Spinal cord (tissue), 10 donors: ENCODE measurements at places on chromosomes 7 and 10. TPM values are rescaled to one million over a fixed set of nuclear protein-coding genes. Genes with fewer than 3 reads are reported as not detected.
A peak's percentile ranks its signal among the peaks of the same experiment; 100 is the strongest.

GNG11 gene
- 39.1 TPM for total RNA-seq

CCT6A gene
- total RNA-seq, result 138 TPM

SLC39A12 gene
- total RNA-seq, result 9.9 TPM

OR2A1 gene
- total RNA-seq, result 0.50 TPM

ZNF727 gene
- total RNA-seq, result 1.5 TPM

DNA sequence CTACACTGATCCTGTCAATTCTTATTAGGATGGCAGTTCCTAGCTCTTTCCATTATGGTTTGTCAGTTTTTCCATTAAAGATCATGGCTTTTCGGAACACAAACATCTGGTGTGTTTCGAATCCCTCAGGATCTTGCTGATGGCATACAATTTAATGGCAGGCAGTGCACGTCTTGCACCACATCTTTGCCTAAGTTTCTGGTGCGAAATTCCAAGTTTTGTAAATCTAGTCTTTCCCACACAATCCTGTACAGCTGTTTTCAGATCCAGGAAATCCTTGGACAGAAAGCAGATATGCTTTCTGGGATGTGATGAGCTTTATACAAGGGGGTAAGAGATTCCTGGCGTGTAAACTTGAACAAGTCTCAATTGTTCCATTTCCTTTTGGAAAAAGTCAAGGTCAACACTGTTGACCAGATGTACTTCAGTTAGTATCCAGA, 224.3 kb upstream of the PHYHIPL start:
- H3K4me3 ChIP-seq, result no peak overlapping the region
- H3K27me3 ChIP-seq, result no peaks in the 10 kb centered on the region
- no peaks in the 10 kb centered on the region for H3K36me3 ChIP-seq
- DNase-seq, result no peak
- no peaks in the 10 kb centered on the region for H3K4me1 ChIP-seq
- no peak overlapping the region for H3K27ac ChIP-seq

- H3K4me1 ChIP-seq, result no peaks in the 10 kb centered on the region
- H3K27ac ChIP-seq, result peak overlapping the region; percentile 44
- DNase-seq, result no peak
Observed at GRCh38 chr10:4034907-4035598, 250.0 kb upstream of the KLF6 start.

DNA sequence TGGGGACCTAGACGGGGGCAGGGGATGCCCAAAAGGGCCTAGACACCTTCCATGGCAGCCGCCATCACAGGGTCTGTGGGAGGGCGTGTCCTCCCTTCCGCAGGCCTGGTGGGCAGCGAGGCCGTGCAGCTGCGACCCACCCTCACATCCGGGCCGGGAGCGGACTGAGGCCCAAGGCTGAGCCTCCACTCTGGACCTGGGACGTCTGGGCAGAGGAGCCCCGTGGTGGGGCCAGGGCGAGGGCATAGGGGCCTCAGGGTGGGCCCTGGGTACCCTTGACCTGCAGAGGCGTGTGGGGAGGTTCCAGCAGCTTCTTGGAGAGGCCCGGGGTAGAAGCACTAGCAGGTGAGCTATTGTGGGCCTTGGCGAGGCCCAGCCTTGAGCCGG, 49.2 kb downstream of the PWWP2B start:
- no peaks in the 10 kb centered on the region for H3K36me3 ChIP-seq
- H3K27me3 ChIP-seq, result no peaks in the 10 kb centered on the region
- no peak overlapping the region for H3K4me3 ChIP-seq

DNA sequence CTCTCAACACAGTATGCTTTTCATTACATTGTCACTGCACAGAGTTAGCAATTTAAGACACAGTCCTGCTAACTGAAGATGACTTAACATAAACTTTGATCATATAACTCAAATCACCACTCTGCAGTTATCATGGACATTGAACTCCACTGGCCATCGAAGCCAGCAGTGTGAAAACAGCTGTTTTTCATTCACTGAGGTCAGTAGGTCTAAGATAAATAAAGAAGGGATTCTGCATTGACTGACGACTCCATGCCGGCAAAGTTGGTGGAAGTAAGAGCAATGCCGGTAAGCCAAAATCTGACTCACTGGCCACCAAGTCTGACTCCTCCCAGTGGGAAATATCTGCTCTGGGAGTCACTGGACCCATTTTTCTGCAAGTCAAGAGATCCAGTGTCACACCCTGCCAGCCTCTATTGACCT, 449.9 kb upstream of the ANKRD30A start:
- no peaks in the 10 kb centered on the region for H3K27me3 ChIP-seq
- no peak overlapping the region for H3K27ac ChIP-seq
- no peaks in the 10 kb centered on the region for H3K36me3 ChIP-seq
- no peak for DNase-seq
- H3K4me1 ChIP-seq, result no peaks in the 10 kb centered on the region

DNA sequence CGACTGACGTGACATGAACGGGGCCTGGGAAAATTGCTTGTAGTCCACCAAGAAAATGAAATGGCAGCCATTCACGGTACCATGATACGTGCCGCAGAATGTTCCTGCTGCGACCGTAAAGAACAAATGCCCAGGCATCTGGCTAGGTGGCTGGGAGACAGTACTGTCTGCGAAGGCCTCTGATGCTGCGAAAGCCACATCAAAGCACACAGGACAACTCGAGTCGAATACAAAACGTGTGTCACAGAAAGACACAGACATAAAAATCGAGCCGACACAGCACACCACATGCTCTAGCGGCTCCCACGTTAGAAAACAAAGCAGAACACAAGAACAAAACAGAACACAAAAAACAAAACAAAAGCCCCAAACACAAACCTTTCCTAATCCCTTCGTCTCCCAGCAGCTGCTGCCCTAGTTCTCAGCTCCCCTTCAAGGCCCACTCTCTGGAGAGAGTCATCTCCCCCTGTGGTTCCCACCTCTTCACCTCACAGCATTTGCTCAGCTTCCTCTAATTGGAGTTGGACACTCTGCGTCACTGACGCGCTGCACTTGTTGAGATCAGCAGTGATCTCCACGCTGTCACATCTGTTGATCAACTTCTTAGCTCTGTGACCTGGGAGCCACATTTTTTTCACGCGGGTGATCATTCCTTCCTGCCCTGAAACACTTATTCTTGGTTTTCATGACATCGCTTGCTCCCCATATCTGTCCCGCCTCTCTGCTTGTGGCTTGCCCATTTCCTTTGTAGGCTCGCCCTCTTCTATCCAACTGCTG, 112.2 kb downstream of the CLEC2L start:
- no peak overlapping the region for H3K4me3 ChIP-seq
- no peak overlapping the region for H3K27ac ChIP-seq
- peaks cover 14% of the 10 kb centered on the region for H3K36me3 ChIP-seq
- peak; percentile 73 for DNase-seq
- no peaks in the 10 kb centered on the region for H3K27me3 ChIP-seq
- H3K4me1 ChIP-seq, result peaks cover 23% of the 10 kb centered on the region

GRCh38 chr7:2018569-2019460, 213.9 kb downstream of the MAD1L1 start:
- DNase-seq, result no peak
- peaks cover 46% of the 10 kb centered on the region for H3K4me1 ChIP-seq
- H3K27me3 ChIP-seq, result no peaks in the 10 kb centered on the region
- peaks cover 46% of the 10 kb centered on the region for H3K36me3 ChIP-seq

- no peak overlapping the region for H3K4me3 ChIP-seq
- no peaks in the 10 kb centered on the region for H3K36me3 ChIP-seq
- H3K4me1 ChIP-seq, result peaks cover 3% of the 10 kb centered on the region
- no peak overlapping the region for H3K27ac ChIP-seq
- no peaks in the 10 kb centered on the region for H3K27me3 ChIP-seq
Observed at GRCh38 chr7:45451342-45452035, 122.7 kb upstream of the ADCY1 start.

DNA sequence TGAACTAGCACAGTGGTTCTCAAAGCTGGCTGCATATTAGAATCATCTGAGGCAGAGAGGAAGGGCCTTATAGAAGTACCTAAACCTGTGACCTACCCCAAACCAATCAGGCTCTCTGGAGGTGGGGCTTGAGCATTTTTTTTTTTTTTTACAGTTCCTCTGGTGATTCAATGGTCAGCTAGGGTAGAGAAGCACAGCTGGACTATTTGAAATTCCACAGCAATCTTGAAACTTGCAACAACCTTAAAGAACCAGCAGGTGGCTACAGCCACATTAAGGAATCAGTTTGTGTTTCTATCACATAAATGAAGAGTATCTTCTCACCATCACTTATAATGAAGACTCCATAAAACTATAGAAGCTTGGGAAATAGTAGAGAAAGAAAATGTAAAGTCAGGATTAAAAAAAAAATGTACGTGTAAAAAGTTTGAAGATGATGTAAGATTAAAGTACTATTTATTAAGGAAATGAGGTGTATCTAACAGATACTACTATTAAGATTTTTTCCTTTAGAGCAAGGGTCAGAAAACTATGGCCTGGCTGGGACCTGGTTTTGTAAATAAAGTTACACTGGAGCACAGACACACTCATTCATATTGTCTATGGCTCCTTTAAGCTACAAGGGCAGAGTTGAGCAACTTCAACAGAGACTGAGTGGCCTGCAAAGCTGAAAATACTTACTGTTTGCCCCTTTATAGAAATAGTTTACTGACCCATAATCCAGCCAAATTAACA, 3.8 kb downstream of the RTKN2 start:
- H3K4me1 ChIP-seq, result peaks cover 6% of the 10 kb centered on the region
- DNase-seq, result no peak
- H3K4me3 ChIP-seq, result no peak overlapping the region

DNA sequence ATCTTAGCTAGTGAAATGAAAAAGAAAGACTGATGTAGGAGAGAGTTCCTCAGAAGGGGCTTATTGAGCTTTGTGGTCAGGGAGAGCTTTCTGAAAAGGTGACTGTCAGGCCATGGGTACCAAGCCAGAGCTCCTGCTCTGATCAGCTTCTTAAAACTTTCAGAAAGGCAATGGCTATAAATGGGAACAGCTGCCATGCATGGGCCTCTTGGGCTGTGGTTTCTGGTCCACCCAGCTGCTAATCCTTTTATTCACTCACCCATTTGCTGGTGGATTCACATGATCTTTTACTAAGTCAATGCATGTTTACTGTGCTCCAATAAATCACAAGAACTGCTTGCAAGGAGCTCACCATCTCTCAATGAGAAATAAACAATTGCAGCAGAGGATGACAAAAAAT, 60.1 kb upstream of the ZPBP start:
- no peaks in the 10 kb centered on the region for H3K4me1 ChIP-seq
- DNase-seq, result no peak
- H3K4me3 ChIP-seq, result no peak overlapping the region
- H3K27me3 ChIP-seq, result no peaks in the 10 kb centered on the region
- no peaks in the 10 kb centered on the region for H3K36me3 ChIP-seq

- H3K27me3 ChIP-seq, result no peaks in the 10 kb centered on the region
- H3K27ac ChIP-seq, result peak overlapping the region; percentile 62
- DNase-seq, result peak; percentile 49
Observed at GRCh38 chr10:13709931-13710650, 123.3 kb downstream of the PRPF18 start.

DNA sequence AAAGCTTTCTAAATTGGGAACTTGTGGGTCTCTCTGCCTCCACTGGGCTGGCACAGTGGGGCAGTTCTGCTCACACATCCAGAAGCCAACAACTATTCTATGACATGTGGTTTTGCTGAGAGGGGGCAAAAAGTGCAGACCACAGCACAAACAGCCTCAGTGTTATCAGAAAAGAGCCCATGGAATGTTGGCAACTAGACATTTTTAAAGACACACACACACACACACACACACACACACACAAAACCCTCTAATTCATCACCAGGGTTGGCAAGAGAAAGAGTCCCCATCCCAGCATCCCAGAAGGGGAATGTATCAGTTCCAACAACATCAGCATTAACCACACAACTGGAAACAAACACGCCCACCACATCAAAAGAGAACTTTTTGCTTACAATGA, 117.1 kb downstream of the FGFR2 start:
- H3K4me1 ChIP-seq, result peaks cover 4% of the 10 kb centered on the region

DNA sequence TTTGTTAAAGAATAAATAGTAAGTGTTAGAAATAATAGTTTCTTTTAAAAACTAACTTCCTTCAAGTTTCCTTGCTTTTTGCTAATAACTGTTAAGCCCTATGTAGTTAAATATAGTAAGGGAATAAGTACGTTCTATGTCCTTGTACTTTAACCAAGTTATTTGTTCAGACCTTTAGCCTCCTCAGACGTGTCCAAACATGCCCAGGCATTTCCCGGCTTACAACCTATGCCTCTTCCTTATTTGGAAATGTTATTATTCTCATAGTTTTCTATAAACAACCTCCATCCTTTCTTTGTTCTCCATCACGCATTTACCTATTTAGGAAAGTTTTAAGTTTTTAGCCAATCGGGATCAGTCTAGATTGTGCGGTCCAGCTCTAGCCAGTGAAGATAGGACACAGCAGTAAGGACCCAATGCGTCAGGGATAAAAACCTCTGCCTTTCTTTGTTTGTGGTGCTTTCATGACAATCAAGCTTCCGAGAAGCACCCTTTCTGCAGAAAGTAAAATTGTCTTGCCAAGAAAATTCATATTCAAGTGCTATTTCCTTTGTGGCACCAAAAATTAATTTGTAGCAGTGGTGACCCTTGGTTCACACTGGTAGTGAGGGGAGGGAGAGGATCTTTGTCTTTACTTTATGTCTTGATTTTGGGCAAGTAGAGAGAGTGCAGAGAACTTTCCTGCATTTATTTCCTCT, 851.3 kb upstream of the POM121L12 start:
- no peaks in the 10 kb centered on the region for H3K36me3 ChIP-seq
- no peak overlapping the region for H3K27ac ChIP-seq
- H3K4me1 ChIP-seq, result no peaks in the 10 kb centered on the region
- no peaks in the 10 kb centered on the region for H3K27me3 ChIP-seq
- no peak overlapping the region for H3K4me3 ChIP-seq
- DNase-seq, result no peak

GRCh38 chr10:93181271-93182048, 107.8 kb downstream of the CYP26A1 start:
- no peak for DNase-seq
- peaks cover 5% of the 10 kb centered on the region for H3K4me1 ChIP-seq
- H3K27ac ChIP-seq, result no peak overlapping the region
- no peaks in the 10 kb centered on the region for H3K27me3 ChIP-seq
- H3K4me3 ChIP-seq, result no peak overlapping the region

GRCh38 chr7:121605317-121605680, 209.2 kb upstream of the FAM3C start:
- H3K27me3 ChIP-seq, result no peaks in the 10 kb centered on the region
- H3K4me3 ChIP-seq, result no peak overlapping the region
- H3K36me3 ChIP-seq, result no peaks in the 10 kb centered on the region
- peak; percentile 79 for DNase-seq

DNA sequence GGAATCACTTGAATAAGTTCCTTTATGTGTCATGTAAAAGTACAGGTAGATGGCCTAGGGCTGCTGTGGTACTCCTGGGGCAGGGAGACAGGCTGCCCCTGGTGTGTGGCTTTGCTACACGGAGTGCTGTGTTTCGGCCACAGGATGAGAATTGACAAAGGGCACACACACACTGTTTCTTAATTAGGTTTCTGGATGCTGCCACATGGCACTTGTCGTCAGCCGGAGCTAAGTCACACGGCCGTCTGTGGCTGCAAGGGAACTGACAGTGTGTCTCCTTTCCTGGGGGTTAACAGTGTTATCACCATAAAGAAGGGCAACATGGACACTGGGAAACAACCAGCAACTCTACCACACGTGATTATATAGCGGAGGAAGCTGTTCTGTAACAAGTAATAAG, 55.7 kb upstream of the CREB5 start:
- DNase-seq, result no peak
- no peak overlapping the region for H3K27ac ChIP-seq
- peaks cover 3% of the 10 kb centered on the region for H3K4me1 ChIP-seq

GRCh38 chr10:118963341-118963740, 66.2 kb upstream of the NANOS1 start:
- no peaks in the 10 kb centered on the region for H3K36me3 ChIP-seq
- no peak overlapping the region for H3K27ac ChIP-seq
- no peaks in the 10 kb centered on the region for H3K27me3 ChIP-seq
- H3K4me1 ChIP-seq, result peaks cover 33% of the 10 kb centered on the region
- DNase-seq, result no peak
- no peak overlapping the region for H3K4me3 ChIP-seq

GRCh38 chr10:98338318-98338717, 70.3 kb upstream of the LOXL4 start:
- H3K27ac ChIP-seq, result no peak overlapping the region
- H3K4me1 ChIP-seq, result peaks cover 3% of the 10 kb centered on the region
- no peak overlapping the region for H3K4me3 ChIP-seq
- H3K27me3 ChIP-seq, result no peaks in the 10 kb centered on the region
